Progenitor cell of endocrine pancreas (in vitro differentiated cells): ENCODE measurements at places on chromosomes 7 and 10. TPM values are rescaled to one million over a fixed set of nuclear protein-coding genes. Genes with fewer than 3 reads are reported as not detected.

- H3K36me3 ChIP-seq, result no peaks in the 10 kb centered on the region
- H3K27ac ChIP-seq, result no peak overlapping the region
- no peak overlapping the region for H3K4me3 ChIP-seq
Measured at GRCh38 chr10:103932971-103933370, 15.0 kb upstream of the STN1 start.

MKX gene
- 0.31 and 0.67 TPM in 2 replicates for total RNA-seq

FAS gene
- total RNA-seq, result 1.9 and 2.7 TPM in 2 replicates

- H3K27ac ChIP-seq, result no peak overlapping the region
- no peak overlapping the region for H3K4me3 ChIP-seq
- DNase-seq, result no peak
- H3K4me1 ChIP-seq, result no peaks in the 10 kb centered on the region
- H3K36me3 ChIP-seq, result no peaks in the 10 kb centered on the region
- peaks cover 20% of the 10 kb centered on the region for H3K27me3 ChIP-seq
Measured at GRCh38 chr7:104652434-104652833, 324.0 kb downstream of the LHFPL3 start.

- no peak overlapping the region for H3K4me3 ChIP-seq
- no peak for DNase-seq
- peaks cover 10% of the 10 kb centered on the region for H3K36me3 ChIP-seq
- no peak overlapping the region for H3K27ac ChIP-seq
- peaks cover 11% of the 10 kb centered on the region for H3K4me1 ChIP-seq
- no peaks in the 10 kb centered on the region for H3K27me3 ChIP-seq
Measured at GRCh38 chr10:125823663-125824251, 411 bp downstream of the BCCIP start.
